ENCODE measurements at places on chromosomes 2 and 18.

DNA sequence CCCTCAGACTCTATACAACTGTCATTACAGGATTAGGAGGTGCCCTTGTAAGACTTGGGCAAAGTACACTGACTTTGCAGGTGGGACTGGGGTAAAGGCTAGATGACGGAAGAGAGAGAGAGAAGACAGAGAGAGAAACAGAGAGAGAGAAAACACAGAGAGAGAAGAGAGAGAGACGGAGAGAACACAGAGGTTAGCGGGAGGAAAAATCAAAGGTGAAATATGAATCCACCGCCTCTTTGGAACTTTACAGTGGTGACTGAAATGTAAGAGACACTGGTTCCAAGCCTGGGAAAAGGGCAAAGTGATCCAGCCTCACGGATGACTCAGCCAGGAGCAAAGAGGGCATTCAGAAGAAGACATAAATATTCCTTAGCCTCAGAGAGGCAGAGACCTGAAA, 25.1 kb upstream of the CAB39 start:
- no peak for DNase-seq

GRCh38 chr2:28676152-28676835, 75.3 kb upstream of the PPP1CB start:
- no peak for DNase-seq

DNA sequence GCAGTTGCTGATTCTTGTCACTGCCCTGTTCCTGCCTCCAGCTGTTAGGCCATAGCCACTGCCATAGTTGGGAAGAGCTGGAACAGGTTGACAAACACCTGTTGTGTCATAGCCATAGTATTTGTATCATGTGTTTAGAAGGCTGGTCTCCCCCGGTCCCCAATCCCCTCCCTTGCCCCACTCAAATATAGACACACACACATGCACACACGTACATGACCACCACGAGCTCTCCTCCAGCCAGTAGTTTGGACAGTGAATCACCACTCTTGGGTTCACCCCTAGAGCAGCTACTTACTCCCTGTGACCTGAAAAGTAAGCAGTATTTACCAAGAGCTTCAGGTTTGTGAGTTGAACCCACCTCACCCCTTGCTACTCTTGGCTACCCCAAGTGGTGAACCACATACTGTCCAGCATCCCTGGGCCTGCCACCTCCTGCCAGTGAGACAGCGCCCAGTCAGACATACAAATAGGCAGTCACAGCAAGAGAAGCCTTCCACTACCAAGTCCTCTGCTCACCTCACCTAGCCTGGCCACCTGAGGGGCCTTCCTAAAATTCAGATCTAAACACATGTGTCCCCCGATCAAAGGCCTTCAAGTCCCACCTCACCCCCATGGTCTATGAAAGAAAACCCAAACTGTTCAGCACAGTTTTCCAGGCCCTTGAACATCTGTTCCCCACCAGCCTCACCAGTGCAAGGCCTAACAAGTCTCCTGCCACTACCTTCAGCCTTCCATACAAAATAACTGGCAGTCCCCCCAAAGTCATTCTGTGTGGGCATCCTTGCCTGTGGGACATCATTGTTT, 7.1 kb downstream of the PCBP1 start:
- no peak for DNase-seq

- DNase-seq = no peak
These were observed 1167.9 kb downstream of the DSC3 start for GRCh38 chr18:29874519-29875098.

GRCh38 chr2:112343827-112344585, 68.6 kb downstream of the ZC3H6 start:
- DNase-seq = no peak

DNA sequence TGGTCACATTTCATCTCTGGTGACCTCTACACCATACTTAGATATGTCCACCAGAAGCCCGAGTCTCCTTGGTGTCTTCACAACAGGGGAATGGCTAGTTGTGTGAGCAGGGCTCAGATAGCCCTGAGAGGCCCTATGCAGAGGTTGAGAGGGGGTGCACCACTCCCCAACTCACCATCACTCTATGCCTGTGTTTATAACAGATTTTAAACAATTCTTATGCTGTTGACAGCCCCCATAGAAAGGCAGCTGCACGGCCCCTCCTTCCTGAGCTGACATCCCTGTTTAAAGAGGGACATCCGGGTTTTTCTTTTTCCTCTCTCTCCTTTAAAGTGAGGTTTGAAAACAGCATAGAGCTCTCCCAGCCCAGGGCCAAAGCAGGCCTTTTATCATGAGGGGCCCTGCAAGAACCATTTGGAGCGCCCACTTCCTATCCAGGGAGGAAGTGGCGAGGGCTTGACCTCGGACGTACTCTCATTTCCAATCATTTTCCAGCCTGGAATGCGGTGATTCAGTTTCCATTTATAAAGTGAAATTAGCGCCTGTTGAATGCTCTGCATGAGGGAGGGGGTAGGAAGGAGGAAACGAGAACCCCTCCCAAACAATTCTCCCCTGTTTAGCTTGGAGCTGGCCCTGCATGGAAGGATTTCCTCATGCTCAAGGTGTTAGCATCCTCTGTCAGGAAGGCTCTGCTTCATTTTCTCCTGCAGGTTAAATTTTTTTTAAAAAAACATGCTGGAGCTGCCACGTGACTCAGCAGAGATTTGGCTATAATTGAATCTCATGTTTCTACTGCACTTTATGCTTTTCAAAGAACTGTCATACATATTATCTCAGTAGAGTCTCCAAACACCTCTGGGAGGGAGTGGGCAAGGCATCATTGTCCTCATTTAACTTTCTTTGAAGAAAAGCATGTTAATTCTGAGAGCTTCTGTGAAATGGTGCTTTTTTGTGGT, 117.5 kb downstream of the DDX1 start:
- no peak for DNase-seq

GRCh38 chr2:96241227-96241626, 24.6 kb downstream of the TMEM127 start:
- no peak for DNase-seq

DNA sequence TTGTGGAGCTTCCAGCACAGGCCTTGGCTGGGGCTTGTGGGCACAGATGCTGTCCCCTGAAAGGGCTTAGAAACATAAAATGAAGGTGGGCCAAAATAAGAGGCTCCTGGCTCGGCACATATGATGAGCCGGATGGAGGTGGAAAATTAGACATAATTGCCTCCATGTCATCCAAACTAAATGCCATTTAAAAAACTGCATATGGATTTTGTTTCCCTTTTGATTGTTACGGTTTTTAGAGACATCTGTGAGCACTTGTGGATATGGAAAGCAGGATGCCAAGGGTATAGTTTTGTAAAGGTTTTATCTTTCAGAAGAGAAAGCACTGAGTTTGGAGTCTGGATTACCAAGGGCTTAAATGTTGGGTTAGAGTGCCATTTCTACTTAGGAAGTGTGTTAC, 498.3 kb downstream of the RIT2 start:
- no peak for DNase-seq

DNA sequence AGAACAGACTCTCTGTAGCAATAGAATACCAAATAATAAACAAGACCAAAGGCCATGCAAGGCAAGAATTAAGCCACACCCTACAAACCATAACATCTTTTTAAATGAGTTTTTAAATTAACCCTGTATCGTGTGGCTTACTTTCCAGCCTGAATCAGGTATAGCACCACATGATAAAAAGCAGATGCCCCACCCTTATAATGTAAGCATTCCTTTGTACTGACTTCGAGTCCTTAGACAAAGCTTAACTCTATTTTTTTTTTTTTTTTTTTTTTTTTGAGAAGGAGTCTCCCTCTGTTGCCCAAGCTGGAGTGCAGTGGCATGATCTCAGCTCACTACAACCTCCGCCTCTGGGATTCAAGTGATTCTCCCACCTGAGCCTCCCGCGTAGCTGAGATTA, 1.7 kb upstream of the C2orf42 start:
- DNase-seq = no peak
